Activated T-helper 17 cell treated with anti-CD3 and anti-CD28 coated beads, Interleukin-2, amount 50 U/mL, for 72 hours (primary cell): ENCODE measurements at places on chromosomes 2 and 18.
A peak's percentile ranks its signal among the peaks of the same experiment; 100 is the strongest.

GRCh38 chr18:63439334-63439733, 17.1 kb upstream of the VPS4B start:
- H3K4me3 ChIP-seq = no peak overlapping the region
- H3K27me3 ChIP-seq = peaks cover 3% of the 10 kb centered on the region
- no peaks in the 10 kb centered on the region for H3K36me3 ChIP-seq
- peak; percentile 61 for ATAC-seq

DNA sequence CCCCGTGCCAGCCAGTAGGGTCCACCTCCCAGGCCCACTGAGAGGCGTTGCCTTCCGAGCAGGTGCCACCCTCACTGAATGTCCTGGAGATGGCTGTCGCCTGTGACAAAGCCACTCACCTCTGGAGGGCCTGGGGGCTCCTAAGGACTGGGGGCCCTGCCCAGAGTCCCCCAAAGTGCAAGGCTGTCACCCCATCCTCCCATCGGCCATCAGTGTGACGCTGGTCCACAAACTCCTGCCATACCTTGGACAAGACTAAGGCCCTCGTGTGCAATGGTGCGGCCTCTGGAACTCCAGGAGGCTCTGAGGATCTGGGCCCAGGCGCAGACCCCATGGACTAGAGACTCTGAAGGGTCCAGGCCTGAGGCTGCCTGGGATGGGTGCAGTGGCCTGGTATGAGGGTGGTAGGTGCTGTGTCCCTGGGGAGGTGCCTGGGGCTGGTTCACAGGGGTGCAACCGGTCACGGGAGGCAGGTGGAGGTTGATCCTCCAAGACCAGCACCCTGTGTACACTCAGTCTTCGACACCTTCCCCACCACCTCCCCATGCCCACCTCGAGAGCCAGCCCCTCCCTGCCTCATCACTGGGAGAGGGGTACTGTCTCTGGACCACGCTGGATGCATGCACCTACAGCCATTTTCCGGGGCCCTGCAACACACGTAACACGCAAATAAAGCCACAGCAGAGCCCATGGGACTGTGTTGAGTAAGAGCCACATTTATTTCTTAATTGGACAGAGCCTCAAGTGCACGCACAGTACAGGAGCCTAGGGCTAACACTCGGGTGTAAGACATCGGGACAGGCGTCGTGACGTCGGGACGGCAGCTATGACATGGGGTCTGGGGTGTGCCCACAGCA, 21.6 kb downstream of the AQP12A start:
- no peaks in the 10 kb centered on the region for H3K36me3 ChIP-seq
- no peak overlapping the region for H3K4me3 ChIP-seq
- no peak for ATAC-seq
- no peaks in the 10 kb centered on the region for H3K4me1 ChIP-seq
- H3K27ac ChIP-seq = no peak overlapping the region

DNA sequence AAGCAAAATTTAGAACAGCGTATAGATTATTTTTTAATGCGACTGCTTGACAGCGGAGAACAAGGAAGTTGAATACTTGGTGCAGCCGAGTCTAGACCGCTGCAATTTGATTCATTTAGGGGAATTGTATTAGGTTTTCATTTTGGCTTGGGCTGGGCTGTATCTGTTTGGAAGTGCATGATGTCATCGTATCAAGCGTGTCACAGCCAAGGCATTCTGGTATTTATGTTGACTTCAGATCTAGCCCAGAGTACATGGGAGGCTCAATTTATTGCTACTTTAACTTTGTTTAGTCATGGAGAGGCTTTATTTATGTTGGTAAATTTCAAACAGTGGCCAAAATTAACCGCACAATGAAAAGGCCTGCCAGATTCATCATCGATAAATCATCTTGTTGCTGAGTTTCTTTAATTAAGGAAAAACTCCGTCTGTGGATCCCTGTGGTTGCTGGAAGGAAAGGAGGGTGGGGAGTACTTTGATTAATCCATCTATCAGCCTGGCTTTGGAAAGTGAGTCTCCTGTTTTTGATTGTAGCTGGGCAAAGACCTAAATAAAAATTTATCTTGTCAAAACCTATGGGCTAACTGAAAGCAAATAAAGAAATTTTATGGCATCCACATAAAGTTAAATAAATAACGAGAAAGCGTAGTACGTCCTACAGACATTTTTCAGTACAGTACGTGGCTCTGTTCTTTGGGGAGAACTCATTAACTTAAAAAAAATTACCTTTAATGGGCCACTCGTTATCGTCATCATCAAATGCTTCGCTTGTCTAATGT, 230.4 kb upstream of the SPRED2 start:
- H3K36me3 ChIP-seq = no peaks in the 10 kb centered on the region
- no peaks in the 10 kb centered on the region for H3K4me1 ChIP-seq
- no peak for ATAC-seq
- H3K27me3 ChIP-seq = peaks cover 23% of the 10 kb centered on the region

- no peak overlapping the region for H3K4me3 ChIP-seq
- ATAC-seq = no peak
- peaks cover 46% of the 10 kb centered on the region for H3K27me3 ChIP-seq
- no peak overlapping the region for H3K27ac ChIP-seq
Measured at GRCh38 chr2:69184224-69184623, 171.2 kb downstream of the ANTXR1 start.

GRCh38 chr2:20641123-20641985, 9.5 kb downstream of the HS1BP3 start:
- no peaks in the 10 kb centered on the region for H3K27me3 ChIP-seq
- H3K4me3 ChIP-seq = no peak overlapping the region
- ATAC-seq = no peak
- H3K27ac ChIP-seq = no peak overlapping the region

DNA sequence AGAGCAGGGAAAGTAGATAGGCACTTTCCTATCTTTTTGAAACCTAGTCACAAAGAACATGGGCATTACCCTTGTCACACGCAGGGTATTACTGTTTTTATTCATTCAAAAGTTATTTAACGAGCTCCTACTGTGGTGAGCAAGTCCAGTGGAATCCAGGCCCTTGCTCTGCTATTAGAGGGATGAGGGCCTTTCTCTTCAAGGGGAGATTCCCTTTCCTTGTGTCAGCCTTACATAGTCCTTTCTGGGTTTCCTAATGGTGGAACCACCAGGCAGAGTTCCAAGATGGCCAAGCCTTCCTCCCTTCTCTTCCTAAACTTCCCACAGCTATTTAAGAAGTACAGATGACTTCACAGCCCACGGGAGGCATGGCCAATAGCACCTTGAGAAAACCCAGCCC, 64.6 kb downstream of the SPTBN1 start:
- no peak for ATAC-seq
- peaks cover 10% of the 10 kb centered on the region for H3K27me3 ChIP-seq
- H3K36me3 ChIP-seq = no peaks in the 10 kb centered on the region
- H3K4me3 ChIP-seq = no peak overlapping the region
- H3K27ac ChIP-seq = no peak overlapping the region

- ATAC-seq = peak; percentile 98
- H3K4me1 ChIP-seq = peaks cover 21% of the 10 kb centered on the region
- H3K27ac ChIP-seq = peak overlapping the region; percentile 82
- peak overlapping the region; percentile 70 for H3K4me3 ChIP-seq
- H3K27me3 ChIP-seq = no peaks in the 10 kb centered on the region
Measured at GRCh38 chr18:24075767-24076597, 61.4 kb downstream of the TTC39C start.

DNA sequence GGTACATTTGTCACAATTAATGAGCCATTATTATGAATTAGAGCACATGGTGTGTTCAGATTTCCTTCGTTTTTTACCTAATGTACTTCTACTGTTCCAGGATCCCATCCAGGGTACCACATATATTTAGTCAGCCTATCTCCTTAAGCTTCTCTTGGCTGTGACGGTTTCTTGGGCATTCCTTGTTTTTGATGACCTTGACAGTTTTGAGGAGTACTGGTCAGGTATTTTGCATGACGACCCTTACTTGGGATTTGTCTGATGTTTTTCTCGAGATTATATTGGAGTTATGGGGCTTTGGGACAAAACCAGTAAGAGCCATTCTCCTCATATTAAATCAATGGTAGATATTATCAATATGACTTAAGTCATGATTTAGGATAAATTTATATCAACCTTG, 10.2 kb upstream of the LRP2 start:
- H3K27ac ChIP-seq = no peak overlapping the region
- no peaks in the 10 kb centered on the region for H3K4me1 ChIP-seq
- H3K27me3 ChIP-seq = peaks cover 27% of the 10 kb centered on the region
- H3K4me3 ChIP-seq = no peak overlapping the region

DNA sequence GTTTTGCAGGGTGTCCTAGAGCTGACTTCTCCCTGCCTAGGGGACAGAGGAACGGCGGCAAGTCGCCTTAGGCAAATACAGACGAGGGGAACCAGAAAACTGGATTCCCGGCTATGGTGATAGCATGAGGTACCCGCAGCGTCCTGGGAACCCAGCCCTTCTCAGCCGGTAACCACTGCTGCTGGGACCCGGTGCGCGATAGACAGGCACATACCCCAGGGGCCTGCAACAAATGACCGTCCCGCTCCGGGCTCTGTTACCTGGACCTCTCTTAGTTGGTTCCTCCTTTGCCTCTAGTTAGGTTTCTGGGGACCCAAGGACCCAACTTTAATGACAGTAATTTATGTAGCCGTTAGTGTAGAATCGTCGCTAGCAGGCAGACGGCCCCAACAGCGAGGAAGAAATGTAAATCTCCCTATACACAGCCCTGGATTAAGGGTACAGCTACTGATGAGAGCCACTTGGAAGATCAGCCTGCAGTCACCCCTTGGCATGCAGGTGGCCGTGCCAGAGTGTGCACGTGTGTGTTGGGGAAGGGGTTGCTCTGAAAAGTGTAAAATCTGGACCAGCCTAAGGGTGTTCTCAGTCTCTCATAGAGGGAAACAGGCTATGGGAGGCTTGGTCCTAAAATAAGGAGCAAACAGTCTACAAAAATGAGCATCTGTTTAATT, 819 bp upstream of the SERPINE2 start:
- H3K27ac ChIP-seq = no peak overlapping the region
- peak overlapping the region; percentile 36 for H3K4me3 ChIP-seq
- H3K4me1 ChIP-seq = peaks cover 13% of the 10 kb centered on the region
- H3K36me3 ChIP-seq = peaks cover 14% of the 10 kb centered on the region
- ATAC-seq = peak; percentile 10

DNA sequence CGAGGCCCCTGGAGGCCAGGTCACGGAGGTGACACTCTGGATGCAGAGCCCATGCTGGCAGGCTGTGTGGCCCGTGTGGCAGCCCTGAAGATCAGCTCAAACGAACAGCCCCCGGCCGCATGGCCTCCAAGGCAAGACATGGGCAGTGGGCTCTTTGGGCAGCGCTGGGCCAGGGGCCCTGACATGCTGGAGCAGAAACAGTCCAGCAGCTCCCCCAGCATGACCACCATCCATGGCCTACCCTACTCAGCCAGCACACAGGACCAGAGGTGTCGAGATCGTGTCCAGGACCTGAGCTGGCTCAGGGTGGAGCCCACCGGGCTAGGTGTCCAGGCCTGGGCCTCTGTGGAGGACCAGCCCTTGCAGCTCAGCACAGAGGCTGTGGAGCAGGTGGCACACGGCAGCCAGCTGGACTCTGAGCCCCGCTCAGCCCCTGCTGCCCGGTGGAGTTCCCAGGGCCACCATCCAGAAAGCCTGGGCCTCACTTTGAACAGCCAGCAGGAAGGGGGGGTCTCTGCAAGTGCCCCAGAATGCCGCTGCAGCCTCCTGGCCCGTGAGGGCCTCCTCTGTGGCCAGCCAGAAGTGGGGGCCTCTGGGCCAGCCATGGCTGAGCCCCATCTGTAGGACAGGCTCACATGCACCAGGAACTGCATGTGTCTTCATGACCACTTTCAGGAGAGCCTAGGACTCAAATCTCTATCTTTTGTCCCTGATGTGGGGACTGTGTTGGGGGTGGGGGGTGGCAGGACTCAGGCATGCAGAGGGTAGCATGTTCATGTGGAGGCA, 8.9 kb downstream of the AMER3 start:
- H3K36me3 ChIP-seq = no peaks in the 10 kb centered on the region
- ATAC-seq = no peak
- H3K4me3 ChIP-seq = no peak overlapping the region
- H3K27ac ChIP-seq = no peak overlapping the region

DNA sequence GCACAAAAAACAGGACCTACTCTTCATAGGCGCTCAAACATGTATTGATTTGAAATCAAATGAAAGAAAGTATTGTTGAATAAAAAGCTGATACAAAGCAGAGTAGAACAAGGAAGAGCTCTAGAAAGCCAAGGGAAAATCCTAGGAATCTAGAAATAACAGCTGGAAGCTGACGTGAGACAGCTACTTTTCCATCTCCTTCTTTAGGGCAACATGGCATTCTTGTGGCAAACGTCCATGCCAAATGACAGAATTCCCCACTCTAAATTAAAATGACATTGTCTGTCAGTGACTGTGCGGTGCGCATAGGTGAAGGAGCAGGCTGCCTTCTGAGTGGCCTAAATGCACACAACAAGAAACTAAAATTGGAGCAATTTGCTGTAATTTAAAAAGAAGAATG, 557.4 kb downstream of the SOX11 start:
- H3K4me1 ChIP-seq = no peaks in the 10 kb centered on the region
- no peaks in the 10 kb centered on the region for H3K27me3 ChIP-seq
- H3K27ac ChIP-seq = no peak overlapping the region
- no peaks in the 10 kb centered on the region for H3K36me3 ChIP-seq
- H3K4me3 ChIP-seq = no peak overlapping the region

DNA sequence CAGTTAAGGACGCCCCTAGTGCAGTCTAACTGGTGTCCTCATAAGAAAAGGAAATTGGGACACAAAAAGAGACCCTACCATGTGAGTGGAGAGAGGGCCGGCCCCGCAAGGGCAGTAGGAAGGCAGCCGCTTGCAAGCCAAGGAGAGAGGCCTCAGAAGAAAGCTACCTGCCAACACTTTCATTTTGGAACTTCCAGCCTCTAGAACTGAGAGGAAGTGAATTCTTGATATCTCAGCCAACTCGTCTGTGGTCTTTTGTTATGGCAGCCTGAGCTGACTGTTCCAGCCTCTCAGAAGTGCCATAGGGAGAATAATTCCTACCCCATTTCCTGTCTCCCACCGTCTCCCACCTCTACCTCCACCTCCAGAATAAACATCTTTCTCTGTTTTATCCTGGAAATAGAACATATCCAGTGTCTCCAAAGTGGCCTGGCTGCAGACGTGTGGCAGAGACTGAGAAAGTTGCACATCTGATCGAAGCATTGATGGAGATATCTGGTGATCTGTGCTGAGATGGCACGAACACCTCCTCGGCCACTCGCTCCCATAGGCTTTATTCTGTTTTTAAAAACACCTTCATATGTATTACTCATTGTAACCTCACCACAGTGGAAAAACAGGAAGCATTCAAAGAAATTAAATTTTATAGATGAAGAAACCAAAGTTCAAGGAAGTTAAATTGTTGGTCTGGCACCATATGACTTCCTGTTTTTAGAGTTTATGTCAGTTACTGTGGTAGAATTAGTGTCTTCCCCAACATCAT, 39.5 kb upstream of the MARCO start:
- peaks cover 5% of the 10 kb centered on the region for H3K27me3 ChIP-seq
- peak; percentile 28 for ATAC-seq

- H3K36me3 ChIP-seq = no peaks in the 10 kb centered on the region
- no peak for ATAC-seq
- H3K27me3 ChIP-seq = peaks cover 58% of the 10 kb centered on the region
- peaks cover 6% of the 10 kb centered on the region for H3K4me1 ChIP-seq
- no peak overlapping the region for H3K4me3 ChIP-seq
Measured at GRCh38 chr2:216687646-216688045, 7.7 kb downstream of the IGFBP5 start.

GRCh38 chr18:30652387-30652786, 390.2 kb downstream of the DSC3 start:
- H3K36me3 ChIP-seq = no peaks in the 10 kb centered on the region
- no peaks in the 10 kb centered on the region for H3K4me1 ChIP-seq
- no peak for ATAC-seq
- no peak overlapping the region for H3K27ac ChIP-seq

- peaks cover 11% of the 10 kb centered on the region for H3K27me3 ChIP-seq
- H3K4me3 ChIP-seq = no peak overlapping the region
- no peak for ATAC-seq
- no peak overlapping the region for H3K27ac ChIP-seq
Measured at GRCh38 chr2:174259981-174260380, 11.6 kb upstream of the OLA1 start.
